ENCODE measurements at places on chromosomes 11 and 22.

DNA sequence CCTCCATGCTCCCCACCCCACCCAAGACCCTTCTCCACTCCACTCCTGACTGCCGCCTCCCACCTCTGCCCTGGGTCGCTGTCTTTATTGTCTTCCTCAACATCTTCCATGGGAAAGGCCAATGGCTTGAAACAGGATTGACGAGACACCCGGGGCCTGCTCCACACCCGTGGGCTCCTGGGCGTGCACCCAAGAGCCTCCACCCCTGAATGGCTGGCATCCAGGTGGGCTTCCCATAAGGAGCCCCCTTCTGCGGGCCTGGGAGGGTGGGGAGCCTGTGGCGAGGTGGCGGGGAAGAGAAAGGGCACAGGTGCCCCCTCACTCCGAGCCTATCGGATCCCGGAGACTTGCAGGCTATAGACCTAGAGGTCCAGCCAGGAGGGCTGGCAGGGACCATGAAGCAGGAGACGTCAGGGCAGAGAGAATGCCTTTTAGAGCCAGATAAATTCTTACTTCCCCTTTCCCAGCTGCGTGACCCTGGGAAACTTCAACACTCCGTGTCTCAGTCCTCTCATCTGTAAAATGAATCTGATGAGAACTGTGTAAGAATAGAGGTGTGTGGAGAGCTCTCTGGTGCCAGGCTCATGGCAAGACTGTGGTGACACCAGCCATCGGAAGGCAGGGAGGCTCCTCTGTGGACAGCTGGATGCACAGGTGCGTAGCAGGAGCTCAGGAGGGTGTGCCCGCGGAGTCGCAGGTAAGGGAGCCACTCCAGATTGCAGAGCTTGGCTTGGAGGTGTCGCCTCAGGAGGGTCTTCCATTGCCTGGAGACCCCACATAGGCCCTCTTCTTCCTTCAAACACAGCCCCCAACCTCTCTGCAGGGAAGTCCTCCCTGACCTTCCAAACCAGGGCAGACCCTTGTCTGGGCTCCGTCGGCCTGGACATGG, 53.9 kb downstream of the SMIM38 start:
- peak; percentile 28 for DNase-seq

DNA sequence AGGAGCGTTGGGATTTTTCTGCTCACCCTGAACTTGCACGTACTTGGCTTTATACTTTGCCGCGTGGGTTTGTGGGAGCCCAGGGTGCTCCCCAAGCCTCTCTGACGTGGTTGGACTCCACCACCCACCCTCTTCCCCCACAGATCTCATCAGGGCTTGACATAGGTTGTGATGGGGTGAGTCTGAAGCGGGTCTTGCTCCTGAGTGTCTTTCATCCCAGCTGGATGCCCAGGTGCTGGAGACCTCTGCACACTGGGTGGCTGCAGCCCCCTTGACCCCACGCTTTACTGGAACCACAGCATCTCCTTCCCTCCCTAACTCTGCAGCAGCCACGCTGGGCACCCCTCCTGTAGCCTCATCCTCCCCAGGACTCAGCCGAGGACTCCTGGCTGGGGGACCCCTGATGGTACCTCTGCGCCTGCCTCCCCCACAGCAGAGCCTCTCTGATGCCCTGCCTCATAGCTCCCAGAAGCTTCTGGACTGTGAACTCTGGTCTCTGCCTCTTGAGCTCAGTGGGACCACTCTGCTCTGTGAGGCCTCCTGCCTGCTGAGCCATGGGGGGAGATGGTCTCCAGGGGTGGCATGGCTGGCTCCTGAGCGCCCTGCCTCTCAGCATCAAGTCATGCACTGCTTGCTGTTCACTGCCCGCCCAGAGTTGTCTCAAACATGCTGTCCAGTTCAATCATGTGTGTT, 45.2 kb downstream of the MYEOV start:
- DNase-seq, result peak; percentile 65

GRCh38 chr11:83933008-83933407, 646.8 kb upstream of the CCDC90B start:
- DNase-seq, result no peak

GRCh38 chr11:107666911-107667613, 44.8 kb downstream of the SLN start:
- DNase-seq, result no peak

GRCh38 chr11:119673759-119674336, 55.2 kb downstream of the NECTIN1 start:
- DNase-seq, result no peak

DNA sequence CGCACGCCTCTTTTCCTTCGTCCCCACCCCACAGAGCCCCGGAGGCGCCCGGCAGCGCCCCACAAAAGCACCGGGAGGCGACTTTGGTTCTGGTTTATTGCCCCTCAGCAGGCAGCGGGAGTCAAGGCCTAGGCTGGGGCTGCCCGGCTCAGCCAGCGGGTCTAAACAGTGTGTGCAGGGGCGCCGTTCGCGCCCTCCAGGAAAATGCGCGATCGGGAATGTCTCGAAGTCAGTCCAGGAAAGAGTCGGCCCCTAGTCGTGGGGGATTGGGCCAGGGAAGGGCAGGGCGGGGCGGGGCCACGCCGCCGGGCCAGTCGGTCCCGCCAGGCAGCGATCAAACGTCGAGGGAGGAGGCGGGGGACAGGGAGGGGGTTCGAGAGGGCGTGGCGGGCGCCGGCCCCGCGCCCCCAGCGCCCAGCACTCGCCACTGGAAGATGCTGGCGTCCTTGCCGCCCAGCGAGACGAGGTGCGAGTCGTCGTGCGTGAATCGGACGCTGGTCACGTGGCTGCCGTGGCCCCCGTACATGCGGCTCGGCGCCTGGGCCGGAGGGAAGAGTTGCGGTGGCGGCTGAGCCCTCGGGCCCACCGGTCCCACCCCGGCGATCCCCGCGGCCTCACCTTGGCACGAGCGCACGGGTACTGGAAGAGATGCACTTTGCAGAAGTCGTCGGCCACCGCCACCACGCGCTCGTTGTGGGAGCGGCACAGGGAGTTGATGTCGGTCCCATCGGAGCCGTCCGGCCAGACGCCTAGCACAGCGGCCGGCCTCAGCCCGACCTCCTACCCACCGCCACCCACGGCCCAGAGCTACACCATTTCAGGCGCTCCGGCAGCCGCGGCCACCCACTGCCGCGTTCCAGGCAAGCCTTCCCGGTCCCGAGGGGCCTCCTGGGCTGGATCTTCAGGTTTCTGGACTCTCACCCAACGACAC, 741 bp upstream of the MTA2 start:
- DNase-seq, result peak; percentile 87

- no peak for DNase-seq
Observed at GRCh38 chr22:21937041-21937820, 15.4 kb downstream of the PPM1F start.

GRCh38 chr22:50569896-50570535, 7.3 kb upstream of the SYCE3 start:
- no peak for DNase-seq

DNA sequence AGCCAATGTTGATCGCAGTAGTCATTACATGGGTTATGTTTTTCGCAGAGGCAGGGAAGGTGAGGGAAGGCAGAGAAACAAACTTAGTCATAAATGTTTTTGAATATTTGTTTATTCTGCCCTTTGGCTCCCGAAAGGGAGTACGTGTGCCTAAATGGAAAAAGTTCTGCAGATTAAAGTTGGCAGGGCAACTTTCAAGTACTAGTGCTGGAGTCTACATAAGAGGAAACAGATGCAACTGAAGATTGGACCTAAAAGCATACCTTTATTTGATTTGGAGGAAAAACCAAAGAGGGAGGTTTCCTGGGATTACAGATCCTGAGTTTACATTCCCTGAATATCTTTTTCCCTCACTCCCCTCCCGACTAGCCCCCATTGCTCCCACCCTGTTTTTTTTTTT, 5.7 kb downstream of the HSD17B12 start:
- no peak for DNase-seq

GRCh38 chr11:62806611-62807121, 1.4 kb upstream of the NXF1 start:
- no peak for DNase-seq

- DNase-seq, result no peak
Observed at GRCh38 chr11:132471466-132471865, 1060.8 kb downstream of the OPCML start.

- peak; percentile 47 for DNase-seq
Observed at GRCh38 chr11:45502226-45502545, 163.2 kb downstream of the CHST1 start.

DNA sequence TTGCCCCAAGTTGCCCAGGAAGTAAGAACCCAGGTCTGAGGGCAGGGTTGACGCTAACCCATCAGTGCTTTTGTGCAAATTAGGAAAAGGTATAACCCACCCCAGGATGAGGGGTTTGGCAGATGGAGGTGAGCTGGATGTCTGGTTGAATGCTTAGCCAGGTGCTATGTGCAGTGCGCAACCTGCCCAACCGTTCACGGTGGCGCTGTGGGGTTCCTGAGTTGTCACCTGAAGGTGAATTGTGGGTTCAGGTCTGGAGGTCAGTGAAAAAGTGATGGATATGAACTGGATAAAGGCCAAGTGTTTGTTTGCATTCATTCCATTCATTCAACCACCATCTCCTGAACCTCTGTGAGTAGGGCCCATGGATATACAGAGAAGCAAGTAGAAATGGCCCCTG, 14.3 kb upstream of the LGALS2 start:
- no peak for DNase-seq

- DNase-seq, result no peak
Observed at GRCh38 chr22:20494978-20495860, at the start of gene KLHL22. KLHL22 (minus strand) TSS chr22:20495795; CDS start chr22:20489211, 6,584 bp downstream.

DNA sequence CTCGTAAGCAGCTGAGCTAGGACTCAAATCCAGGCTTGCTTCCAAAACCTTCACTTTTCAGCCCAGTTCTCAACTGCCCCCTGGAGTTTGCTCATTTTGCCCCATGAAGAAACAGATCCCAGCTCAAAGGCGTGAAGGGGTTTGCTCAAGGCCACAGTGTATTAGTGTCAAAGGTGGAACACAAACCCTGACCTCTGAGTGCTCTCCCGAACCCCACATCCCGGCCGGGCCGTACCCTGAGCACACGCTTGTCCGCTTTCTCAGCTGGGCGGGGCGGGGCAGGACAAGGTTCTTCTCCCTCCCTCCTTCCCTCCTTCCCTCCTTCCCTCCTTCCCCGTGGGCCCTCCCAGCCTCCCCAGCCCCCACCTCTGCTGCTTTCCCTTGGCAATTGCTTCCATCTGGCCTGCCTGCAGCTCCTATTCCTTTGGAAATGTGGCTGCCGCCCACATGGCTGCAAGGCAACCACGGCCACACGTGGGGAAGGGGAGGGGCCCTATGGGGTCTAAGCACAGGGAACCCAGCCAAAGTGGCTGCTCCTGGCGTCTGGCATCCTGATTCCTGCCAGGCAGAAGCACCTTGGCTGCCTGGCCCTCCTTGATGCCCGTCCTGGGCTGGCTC, 4.1 kb downstream of the ST3GAL4 start:
- DNase-seq, result no peak

GRCh38 chr11:72634472-72635095, 39.6 kb downstream of the PDE2A start:
- no peak for DNase-seq

GRCh38 chr11:128299132-128299726, 288.1 kb downstream of the ETS1 start:
- DNase-seq, result no peak
